ENCODE measurements at places on chromosomes 13 and 19.

GRCh38 chr19:41233748-41234240, 14.8 kb downstream of the AXL start:
- DNase-seq = no peak

DNA sequence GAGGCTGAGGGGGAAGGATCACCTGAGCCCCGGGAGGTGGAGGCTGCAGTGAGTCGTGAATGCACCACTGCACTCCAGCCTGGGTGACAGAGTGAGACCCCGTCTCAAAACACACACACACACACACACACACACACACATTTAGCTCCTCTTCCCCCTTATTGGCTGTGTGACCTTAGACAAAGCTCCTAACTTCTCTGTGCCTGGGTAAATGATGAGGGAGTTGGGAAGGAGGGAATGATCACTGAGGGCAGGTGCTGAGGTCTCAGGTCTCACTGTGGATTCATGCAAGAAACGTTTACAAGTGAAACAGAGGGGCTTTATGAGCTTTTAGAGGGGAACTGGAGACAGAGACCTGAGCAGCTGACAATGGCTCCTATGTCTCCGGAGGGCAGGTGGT, 16.9 kb upstream of the BCL3 start:
- no peak for DNase-seq

GRCh38 chr13:96898212-96898611, 96.1 kb downstream of the OXGR1 start:
- no peak for DNase-seq

DNA sequence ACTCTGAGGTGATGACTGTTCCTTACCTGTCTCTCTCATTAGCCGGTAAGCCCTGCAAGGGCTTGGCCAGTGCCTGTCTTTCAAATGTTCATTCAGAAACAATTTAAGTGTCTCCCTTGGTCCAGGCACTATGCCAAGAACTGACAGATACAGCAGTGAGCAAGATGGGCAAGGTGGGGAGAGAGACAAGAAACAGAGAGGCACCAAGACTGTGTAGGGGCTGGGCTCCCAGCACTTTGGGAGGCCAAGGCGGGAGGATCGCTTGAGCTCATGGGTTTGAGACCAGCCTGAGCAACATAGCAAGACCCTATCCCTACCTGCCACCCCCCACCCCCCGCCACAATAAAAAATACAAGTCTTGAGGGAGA, 1.3 kb upstream of the CCNE1 start:
- DNase-seq = peak; percentile 12

GRCh38 chr13:100541897-100542825, 46.4 kb downstream of the GGACT start:
- no peak for DNase-seq

DNA sequence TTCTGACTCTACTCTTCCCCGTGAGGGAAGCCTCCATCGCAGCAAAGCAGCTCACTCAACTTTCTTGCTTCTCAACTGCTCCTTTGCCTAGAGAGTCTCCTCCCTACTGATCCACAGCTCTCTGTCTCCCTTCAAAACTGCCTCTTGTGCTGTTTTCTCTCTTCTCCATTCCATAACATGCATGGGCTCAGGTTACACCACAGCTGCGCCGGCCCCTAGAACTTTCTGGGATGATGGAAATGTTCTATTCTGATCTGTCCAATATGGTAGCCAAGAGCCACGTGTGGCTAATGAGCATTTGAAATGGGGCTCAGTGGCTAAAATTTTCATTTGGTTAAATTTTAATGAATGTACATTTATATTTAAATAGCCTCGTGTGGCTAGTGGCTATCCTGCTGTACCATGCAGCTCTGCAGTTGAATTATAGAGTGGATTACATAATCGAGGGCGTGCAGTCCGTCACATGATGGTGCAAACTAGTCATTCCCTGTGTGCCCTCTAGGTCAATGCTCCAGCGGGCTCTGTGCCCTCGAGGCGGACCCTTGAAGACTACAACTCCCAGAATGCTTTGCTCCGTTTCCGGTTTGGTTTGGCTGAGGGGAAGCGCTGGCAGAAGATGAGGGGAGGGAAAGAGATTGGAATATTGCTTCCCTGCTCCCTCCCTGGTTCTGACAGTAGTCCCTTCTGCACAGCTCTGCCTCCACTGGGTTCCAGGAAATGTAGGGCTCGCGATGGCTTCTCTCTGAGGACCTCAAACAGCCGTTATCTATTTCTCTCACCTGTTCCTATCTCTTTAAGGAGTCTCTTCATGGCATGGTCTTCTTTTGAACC, 109.8 kb downstream of the CACNA1A start:
- DNase-seq = no peak

- no peak for DNase-seq
Measured at GRCh38 chr19:39563408-39563807, 23.4 kb upstream of the EID2 start.

DNA sequence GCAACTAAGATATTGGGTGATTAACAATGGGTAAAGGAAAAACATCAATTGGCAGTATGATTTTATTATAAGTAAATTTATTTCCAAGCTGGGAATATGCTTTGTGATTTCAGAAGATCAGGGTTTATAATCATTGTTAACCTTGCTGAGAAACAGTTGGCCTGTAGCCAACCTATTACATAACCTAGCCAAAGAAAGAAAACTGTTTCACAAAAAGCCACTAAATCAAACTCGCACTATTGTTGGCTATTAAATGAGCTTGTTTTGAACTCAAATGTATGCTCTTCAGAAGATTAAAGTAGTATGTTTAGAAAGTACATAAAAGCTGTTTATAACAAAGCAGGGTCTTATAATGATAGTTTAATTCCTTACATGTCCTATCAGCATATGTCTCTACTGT, 151.7 kb downstream of the LHFPL6 start:
- DNase-seq = peak; percentile 3

GRCh38 chr13:85254641-85255040, 544.6 kb downstream of the SLITRK6 start:
- no peak for DNase-seq

Measured in NCI-H1105 (cell line).